SW 1271 (cell line): ENCODE measurements at places on chromosomes 5 and 9.

DNA sequence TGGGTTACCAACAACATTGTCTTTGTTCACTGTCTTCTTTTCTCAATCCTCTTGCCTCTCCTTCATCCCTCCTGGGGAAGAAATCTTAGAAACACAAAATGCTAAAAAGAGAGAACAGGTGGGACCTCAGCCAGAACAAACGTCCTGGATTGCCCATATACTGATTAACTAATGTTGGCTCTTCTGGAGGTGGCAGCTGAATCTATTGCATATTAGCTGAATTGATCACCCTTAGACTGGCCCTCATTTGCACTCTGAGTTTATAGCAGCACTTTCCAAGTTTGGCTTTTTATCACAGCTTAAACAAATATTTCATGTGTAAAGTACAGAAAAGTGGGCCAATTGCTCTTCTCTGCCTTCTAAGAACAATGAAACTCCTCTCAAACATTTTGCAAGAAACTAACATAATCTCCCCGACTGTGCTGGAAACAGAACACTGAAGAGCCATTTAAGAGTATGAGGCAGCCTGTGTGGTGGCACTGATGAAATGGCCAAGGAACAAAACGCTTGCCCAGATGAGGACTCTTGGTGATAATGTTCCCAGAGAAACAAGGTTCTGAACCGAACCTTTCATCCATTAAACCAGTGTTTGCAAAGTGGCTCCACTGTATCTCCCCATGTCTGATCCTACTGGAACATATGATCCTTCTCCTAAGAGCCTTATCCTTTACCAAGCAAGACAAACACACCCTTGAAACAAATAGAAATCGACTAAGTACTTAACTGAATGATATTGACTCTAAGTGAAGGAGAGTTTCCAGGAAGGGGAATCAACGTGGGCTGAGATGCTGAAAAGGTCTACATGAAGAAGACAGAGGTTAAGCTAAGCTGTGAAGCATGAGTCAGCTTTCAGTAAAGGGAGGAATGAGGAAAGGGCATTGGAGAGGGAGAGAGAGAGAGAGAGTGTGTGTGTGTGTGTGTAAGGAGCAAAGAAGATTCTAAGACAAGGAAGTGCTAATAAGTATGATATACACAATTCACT lies 83.2 kb upstream of the LIFR start:
- DNase-seq, result no peak

GRCh38 chr9:92242260-92243136 lies 51.0 kb downstream of the IARS1 start:
- DNase-seq, result no peak

DNA sequence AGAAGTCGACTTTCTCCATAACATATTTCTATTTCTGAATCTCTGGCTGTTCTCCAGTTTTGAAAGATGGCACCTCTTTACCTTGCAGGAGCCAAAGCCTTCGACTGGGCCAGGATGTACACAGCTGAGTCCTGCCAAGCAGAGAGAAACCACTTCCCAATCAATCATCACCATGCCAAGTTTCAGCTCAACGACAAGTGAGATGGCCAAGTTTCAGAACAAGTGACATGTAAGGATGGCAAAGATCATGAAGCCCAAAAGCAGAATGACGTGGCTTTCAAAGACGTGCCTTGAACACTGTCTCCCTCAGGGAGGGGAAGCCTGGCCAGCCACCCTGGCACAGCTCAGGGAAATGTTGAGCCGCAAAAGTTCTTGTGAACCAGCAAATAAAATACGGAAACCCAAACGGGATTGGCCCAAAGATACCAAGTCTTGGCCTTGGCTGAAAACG lies 17.7 kb downstream of the STK10 start:
- no peak for DNase-seq

DNA sequence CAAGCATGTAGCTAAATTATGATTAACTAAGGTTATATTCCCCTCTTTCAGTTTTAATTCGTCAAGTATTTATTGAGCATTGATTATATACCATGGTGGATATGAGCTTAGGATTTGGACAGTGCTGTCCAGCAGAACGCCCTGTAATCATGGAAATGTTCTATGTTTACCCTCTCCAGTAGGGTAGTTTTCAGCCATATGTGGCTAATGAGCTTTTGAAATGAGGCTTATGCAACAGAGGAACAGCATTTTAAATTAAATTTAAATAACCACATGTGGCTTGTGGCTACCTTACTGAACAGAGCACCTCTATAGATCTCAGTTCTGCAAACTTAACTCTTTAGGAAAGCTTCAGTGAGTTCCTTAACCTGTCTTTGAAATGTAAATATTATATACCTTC lies 59.1 kb downstream of the JMY start:
- no peak for DNase-seq
